GM18507 (cell line): ENCODE measurements at places on chromosomes 7 and 10.
A peak's percentile ranks its signal among the peaks of the same experiment; 100 is the strongest.

- DNase-seq: no peak
Measured at GRCh38 chr7:44540592-44541027, 520 bp downstream of the NPC1L1 start.

DNA sequence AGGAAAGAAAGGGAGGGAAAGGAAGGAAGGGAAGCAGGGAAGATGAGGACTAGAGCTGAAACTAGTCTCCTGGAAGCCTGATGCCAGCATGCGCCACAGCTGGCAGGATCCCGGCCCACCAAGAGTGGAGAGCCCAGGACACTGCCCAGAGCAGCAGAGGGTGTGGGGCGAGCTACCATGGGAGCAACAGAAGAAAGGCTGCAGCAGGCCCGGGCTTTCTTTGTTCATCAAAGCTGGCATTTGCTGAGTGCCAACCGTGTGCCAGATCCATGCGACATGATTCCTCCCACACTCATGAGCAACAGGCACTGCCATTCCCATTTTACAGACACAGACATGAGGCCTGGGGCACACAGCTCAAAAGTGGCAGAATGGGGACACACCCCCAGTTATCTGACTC lies 68.9 kb downstream of the FAM53B start:
- no peak for DNase-seq

DNA sequence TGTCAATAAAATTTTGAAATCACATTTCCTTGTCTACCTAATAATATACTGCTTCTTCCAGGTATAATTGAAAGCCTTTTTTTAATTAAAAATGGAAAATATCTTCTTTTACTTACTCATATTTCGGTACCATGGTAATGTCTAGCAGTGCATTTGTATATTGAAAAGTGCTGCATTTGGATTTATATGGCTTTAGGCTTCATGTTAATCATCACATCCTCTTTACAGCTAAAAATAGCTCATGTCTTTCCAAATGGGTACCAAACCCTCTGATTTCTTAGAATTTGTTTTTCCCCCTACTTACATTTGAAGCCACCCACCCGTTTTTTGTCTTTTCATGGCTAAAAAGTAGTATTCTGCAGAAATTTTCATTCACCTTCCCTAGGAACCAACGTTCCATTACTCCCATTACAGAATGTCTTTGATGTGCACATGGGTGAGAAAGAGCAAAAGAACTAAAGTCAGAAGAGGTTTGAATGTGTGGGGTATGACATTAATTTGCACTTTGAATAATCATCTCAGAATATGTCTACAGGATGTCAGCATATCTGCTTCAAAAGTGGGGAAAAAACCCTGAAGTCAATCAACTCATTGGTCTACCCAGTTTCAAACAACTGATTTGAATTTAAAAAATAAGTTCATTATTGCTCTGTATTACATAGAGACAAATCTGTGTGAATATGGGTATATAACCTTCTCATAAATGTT lies 935.9 kb downstream of the GATA3 start:
- no peak for DNase-seq

DNA sequence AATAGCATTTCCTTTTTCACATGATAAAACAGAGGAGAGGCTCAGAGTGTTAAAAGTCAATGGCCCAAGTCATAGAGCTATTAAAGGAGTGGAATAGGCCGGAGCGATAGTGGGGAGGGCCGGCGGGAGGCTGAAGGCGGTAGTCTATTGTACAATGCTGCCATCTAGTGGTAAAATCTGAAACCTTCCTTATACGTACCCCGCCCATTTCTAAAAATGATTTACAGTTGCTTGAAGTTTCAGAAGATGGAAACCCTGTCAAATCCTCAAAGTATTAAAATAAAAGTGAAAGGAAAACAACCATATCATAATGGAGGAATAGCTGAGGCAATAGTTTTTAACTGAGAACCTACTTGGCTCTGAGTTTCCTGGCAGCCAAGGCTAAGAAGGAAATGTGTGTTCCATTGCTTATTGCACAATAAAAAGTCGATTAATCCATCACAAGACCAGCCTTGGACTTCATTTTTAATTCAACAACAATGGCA lies 209.1 kb downstream of the CCSER2 start:
- DNase-seq: peak; percentile 45

DNA sequence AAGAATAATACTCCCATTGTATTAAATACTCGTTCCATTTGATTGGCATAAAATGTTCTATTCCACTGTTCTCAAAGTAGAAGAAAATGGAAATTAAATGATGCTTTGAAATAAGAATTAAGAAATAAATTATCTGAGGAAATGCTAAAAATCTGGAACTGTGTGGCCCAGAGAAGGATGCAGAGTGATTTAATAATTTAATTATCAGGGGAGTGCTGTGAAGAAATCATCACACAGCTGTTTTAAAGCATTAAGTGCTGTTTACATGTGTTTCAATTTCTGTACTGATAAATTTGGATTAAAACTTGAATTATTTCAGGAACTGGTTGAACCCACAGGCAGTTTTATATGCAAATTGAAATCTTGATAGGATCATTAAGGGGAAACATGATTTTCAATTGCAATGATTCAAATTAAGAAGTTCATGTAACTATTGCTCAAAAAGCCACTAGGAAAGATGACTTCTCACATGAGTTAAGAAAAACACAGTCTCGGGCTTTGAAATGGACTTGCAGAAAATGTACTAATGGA lies 56.3 kb downstream of the COL28A1 start:
- DNase-seq: no peak
